Stimulated activated CD8-positive, alpha-beta memory T cell treated with anti-CD3 and anti-CD28 coated beads, Interleukin-4, amount 100 ng/mL, for 1 hour (primary cell): ENCODE measurements at places on chromosomes 1 and 21.

DNA sequence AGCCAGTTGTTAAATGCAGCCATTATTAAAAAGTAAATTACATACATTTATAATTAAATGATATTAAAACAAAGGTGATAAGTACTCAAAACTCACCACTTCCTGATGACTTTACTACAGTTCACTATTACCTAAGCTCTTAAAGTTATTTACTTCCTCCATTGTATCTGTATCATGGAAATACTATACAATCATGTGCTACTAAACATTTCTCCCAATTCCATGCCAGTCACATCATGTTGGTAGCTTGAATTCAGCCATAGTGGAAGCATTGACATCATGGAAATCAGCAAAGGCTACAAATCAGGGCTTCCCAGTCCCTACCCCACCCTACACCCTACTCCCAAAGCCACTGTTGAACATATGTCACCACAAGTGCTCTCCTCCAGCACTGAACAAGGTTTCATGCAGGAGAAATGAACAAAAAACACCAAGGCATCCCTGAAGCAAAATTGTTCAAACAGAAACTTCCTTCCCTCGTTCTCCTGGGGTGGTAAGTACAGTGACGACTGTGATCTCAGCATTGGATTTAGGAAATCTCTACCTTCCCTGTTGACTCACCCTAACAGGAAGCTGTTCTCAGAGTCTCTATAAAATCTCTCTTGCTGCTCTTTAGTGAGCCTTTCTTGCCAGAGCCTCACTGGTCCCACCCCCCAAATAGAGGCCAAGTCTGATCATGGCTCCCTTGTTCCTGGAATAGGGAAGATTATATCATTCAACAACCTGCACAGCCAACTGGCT is 12.7 kb downstream of the VSIG8 start:
- DNase-seq: no peak

DNA sequence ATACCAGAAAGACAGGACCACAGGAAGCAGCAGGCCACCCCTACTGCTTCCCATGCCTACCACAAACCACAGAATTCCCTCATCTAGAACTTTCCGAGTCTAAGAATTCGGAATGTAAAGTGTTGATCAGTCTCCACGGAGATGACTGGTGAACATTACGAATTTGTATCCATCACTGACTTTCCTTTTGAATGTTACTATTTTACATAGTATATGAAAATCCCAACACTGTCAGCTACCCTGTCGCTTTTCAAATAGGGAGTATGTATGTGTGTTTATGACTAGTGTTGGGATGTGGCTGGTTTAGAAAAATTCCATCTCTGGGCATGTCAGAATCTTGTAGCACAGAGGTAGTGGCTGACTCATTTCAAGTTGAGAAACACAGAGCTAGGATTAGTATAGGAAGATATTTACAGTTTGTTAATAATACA is 118.2 kb downstream of the COQ8A start:
- DNase-seq: no peak

GRCh38 chr1:176119549-176119948 is 87.5 kb downstream of the COP1 start:
- DNase-seq: no peak

DNA sequence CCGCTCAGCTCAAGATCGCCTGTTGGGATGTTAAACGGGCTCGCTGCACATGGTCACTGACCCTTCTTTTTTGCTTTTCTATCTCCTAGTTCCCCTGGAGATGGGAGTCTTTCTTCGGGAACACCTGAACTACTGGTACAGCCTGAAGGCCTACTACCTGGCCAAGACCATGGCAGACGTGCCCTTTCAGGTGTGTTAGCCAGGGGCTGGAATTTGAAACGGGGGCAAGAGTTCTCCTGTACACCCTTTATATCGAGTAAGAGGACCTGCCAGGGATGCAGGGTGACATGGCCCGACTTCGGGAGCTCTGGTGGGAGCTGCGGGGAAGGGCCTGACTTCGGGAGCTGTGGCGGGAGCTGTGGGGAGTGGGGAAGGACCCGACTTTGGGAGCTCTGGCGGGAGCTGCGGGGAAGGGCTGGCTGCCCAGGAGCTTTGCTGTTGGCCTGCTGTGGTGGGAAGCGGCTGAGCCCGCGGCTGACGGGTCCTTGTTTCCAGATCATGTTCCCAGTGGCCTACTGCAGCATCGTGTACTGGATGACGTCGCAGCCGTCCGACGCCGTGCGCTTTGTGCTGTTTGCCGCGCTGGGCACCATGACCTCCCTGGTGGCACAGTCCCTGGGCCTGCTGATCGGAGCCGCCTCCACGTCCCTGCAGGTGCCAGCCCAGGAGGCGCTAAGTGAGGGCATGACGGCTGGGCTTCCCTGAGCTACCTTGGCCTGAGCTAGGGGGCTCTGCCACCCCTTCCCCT is 24.0 kb downstream of the TFF3 start:
- DNase-seq: no peak

GRCh38 chr1:10419351-10419750 is 10.9 kb upstream of the CENPS start:
- DNase-seq: no peak

- DNase-seq: no peak
Measured at GRCh38 chr1:220239966-220240365, 32.3 kb downstream of the RAB3GAP2 start.

GRCh38 chr1:170097449-170097948 is 23.0 kb upstream of the KIFAP3 start:
- DNase-seq: no peak

DNA sequence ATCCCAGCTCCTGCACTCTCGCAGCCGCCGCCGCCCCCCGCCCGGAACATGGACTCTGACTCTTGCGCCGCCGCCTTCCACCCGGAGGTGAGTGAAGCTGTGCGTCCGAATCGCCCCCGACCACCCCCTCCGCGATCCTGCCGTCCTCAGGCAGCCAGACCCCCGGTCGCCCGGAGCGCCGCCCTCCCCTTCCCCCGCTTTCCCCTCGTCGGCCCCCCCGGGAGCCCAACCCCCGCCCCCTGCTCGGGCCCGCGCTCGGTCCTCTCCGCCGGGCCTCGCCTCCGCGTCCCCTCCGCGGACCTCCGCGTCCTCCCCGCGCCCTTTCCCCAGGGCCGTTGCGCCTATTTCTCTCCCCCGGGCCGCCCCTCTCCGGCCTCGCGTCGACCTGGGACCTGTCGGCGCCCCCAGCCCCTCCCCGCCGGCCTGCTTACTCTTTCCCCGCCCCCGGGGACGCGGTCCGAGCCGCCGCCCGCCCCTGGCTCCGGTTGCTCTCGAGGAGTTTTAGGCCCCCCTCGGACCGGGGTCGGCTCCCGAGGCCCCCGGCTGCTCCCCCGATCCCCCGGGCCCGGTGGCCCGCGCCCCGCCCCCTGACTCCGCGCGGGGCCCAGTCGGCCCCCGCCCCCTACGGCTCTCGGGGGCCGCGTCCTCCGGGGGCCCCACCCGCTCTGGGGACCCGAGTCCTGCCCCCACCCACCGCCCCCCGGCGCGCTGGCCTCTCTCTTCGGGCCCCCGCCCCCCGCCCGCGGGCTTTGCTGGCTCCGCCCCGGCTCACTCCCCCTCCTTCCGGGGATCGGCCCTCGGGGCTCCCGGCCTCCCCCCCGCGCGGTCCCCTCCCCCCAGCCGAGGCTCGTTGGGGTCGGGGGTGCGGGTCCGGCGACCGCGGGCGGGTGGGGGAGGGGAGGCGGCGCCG is 743 bp downstream of the PHF13 start:
- DNase-seq: no peak

- DNase-seq: no peak
Measured at GRCh38 chr1:222250376-222250775, 297.5 kb downstream of the HHIPL2 start.

DNA sequence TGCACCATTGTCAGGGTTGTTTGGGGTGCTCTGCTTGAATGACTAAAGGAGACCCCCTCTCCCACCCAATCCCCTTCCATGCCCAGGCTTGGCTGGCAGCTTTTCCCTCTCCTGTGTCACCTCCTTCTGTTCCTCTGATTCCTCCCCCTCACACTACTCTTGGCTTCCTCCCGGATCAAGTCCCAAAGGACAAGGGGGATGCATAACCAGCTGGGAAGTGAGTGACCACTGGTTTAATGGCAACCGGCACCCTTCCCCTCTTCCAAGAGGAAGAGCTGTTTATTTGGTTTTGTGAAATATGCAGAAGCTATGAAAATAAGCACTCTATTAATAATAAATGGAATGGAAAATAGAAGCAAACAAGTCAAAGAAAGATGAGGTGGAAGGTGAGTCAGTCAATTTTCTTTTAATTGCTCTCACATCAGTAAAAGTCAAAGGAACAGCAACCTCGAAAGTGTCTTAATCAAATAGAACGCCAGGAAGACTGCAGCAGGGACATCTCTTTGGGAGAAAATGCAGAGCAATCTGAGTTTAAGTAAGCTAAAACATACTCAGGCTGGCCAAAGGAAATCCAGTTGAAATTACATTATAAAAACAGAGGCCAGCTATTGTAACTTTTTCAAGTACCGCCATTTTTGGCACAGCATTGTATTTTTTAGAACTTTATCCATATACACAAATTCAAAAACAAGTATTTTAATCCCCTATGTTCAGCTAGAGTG is 322.5 kb downstream of the SIPA1L2 start:
- no peak for DNase-seq

DNA sequence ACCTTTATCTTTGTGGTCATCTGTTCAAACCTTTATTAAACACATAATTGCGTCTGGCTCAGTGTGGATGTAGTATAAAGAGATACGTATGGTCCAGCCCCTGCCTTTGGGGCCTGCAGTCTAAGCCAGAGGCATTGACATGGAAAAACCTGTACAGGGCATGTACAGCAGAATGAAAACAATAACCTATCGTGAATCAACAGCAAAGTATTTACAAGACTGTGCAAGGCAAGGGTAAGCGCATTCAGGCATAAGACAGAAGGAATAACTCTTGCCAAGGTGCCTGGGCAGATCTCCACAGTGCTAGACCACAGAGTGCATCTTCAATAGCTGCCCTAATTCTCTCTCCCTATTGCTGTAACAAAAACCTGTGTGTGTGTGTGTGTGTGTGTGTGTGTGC is 35.5 kb downstream of the KIRREL1 start:
- no peak for DNase-seq

DNA sequence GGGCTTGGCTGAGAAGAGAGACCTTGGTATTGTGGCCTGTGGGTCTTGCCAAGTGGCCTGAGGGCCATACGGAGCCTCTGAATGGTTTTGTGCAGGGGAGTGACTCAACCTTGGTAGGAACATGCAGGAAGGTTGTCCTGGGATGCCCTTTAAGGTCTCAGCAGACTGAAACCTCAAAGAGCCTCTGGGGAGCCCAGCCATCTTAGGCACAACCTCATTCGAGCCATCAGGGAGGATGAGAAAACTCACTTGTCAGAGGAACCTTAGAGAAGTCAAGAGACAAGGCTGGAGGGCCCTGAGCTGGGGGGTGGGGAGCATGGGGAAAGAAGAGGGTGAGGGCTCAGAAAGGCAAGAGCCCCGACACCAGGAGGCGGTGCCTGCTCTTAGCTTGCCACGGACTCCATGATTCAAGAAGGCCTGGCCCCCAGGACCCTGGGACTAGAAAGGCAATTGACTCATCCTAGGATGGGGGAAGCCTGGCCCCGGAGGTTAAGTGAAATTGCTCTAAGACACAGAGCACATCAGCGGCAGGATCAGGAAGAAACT is 13.0 kb downstream of the IFI6 start:
- no peak for DNase-seq

DNA sequence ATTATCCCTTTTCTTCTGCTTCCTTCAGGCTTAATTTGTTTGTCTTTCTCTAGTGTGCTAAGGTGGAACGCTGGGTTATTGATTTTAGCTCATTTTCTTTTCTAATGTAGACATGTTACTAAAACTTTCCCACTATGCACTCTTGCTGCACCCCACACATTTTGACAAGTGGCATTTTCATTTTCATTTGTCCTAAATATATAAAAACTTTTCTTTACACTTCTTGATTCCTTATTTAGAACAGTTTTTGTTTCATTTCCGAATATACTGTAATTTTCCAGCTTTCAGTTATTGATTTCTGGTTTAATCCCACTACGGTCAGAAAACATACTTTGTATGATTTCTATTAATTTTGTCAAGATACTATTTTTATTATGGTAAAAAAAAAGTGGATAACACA is 25.3 kb downstream of the SH3BP5L start:
- DNase-seq: no peak

DNA sequence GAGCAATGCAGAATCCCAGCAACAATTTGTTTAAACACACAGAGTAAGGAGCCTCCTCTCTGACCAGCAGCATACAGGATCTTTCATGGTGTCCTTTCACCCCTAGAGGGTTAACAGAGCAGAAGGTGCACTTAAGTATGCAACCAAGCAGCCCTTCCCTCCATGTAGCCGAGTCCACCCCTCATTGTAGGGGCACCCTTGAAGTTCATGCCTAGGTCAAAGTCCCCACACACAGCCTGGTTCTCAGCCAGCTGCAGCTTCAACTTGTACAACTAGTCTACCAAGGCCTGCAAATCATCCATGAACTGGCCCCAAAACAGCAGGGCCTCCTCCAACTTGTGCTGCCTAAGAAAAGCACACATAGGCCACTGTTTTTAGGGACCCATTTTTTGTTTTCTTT is 7.0 kb upstream of the BMP8B start:
- no peak for DNase-seq

GRCh38 chr1:52926864-52927211 is 238 bp upstream of the SCP2 start:
- DNase-seq: no peak
